ENCODE measurements at places on chromosomes 6 and 20.

DNA sequence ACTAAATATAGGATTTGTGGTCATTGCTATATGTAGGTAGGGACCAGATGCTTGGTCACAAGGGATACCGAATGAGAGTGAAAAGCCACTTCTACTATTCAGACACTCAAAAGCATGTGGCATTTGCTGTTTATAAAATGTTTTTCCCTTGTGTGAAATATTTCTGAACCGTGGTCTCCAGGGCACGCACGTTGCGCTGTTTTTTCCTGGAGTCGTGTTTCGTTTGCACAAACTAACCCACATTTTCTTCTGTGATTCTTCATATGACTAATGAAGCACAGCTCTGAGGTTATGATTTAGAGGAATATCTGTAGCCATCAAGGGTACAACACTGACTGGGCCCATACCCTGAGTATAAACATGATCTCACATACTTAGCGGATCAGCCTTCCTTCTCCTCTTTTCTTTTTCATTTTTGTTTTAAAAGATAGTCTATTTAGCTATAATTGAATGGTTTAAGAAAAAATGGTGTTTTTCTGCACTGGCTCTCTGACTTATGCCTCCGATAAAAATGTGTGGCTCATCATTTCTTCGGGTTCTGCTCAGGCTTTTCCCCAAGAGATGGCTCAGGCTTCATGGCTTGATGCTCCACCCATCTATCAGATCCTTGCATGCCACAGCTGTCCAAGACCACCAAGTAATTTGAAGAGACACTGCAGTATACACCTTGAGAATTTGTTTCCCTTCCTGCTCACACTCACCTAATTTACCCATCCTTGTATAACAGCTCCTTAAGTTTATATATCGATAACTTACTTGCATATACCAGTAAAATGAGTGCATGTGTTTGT lies 59.9 kb upstream of the HBS1L start:
- DNase-seq: peak; percentile 51

DNA sequence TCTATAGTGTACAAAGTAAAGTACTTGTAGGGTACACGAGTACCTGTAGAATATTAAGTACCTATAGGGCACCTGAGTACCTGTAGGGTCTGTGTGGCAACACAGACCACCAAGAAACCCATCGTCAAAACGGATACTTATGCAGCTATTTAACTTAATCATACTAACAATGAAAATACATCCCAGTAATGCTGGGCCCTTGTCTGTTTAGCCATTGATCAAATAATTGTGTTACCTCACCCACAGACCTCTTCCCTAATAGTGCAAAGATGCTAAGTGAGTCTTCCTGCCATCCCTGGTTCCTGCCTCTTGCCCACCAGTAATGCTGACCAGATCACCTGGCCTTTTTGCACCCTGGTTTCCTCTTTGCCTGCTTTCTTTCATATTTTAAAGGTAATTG lies 7.5 kb upstream of the COL10A1 start:
- no peak for DNase-seq

- no peak for DNase-seq
Observed at GRCh38 chr6:45757443-45758130, 258.1 kb downstream of the CLIC5 start.

- DNase-seq: no peak
Observed at GRCh38 chr20:32988008-32988407, 16.2 kb downstream of the SUN5 start.

DNA sequence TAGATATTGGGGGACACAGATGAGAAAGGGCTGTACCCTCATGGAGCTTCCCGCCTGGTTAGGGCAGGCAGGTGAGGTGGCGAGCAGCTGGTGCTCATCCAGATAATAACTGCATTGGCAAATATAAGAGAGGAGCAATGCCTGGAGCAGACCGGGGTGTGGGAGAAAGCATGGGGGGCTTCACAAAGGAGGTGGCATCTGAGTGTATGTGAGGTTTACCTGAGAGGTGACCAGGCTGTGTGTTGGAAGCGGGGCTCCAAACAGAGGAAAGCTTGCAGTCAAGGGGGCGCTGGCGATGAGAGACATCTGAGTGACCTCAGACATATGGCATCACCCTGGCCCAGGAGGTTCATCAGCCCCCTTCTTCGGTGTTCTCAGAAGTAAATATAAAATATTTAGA lies 72.1 kb upstream of the PMEPA1 start:
- no peak for DNase-seq

GRCh38 chr6:17957498-17957897 lies 29.9 kb downstream of the KIF13A start:
- no peak for DNase-seq
